NCI-H146 (cell line): ENCODE measurements at places on chromosomes 7 and 10.

DNA sequence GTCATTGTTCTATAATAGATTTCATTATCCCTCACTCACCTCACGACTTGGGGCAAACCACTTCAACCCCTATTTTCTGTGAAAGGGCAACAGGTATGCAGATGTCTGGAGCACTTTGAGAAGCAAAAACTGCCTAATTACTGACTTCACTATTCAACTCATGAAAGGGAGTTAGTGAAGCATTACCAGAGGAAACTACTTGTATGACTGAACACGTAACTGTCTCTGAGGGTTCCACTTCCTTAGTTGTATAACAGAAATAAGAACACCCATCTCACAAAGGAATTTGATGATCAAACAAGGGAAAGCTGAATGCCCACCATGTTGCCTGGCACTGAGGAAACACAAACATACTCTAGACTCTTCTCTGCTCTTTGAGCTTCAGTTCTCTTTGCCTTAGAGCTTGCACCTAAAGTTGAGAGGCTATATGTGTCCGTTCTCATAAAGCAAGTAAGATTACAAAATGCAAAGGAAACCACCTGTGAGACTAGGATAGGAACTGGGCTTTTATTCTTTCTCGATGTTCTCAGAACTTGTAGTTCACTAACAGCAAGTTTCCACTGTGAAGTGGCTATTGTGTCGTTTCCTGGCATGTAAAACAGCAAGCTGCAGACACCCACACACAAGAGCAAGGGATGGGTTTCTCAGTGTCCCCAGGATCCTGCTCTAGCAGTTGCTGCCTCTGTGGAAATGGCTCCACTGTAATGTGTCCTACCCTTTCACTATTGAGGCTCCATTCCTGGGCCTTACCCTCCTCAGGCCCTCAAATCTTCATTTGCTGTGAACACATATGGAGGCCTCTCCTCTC is 2.6 kb downstream of the TMEM243 start:
- DNase-seq: no peak

GRCh38 chr7:92400013-92400412 is 47.3 kb upstream of the GATAD1 start:
- DNase-seq: no peak

DNA sequence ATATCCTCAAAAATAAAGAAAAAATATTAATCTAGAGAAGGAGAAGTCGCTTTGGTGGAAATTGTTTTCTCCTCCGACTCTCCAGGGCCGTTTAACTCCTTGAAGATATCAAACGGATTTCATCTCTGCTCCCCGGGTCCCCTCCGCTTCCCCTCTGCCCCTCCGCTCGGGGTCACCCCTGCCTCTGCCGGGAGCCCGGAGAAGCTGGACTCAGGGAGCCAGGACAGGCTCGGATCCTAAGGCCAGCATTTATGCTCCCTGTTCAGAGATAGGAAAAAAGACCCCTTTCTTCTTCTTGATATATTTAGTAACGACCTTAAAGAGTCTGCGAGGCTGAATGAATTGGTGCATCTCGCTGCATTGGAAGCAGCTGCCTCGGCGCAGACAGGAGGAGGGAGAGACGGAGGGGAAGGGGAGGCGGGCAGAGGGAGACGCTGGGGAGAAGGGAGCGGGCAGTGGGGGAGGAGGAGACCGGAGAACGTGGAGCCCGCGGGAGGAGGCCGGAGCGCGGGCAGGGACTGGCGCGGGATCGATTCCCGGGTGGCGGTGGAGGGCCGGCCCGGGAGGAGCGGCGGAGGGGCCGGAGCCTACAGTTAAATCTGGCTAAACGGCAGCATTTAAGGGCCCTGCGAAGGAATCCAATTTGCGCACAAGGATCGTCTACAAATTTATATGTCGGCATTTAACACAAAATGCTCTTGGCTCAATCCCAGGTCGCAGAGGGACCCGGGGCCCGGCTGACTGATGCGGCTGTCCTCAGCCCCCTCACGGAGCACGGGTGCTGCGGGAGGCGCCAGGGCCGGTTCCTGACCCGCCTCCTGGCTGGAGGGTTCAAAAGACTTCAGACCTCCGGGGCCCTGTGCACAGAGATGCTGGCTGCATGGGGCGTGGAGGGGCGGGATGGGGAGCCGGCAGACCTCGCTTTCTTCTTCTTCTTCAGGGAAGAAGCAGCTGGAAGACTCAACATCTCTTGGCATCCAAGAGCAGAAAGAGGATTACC is 55.6 kb downstream of the CRTAC1 start:
- DNase-seq: peak; percentile 13

- DNase-seq: no peak
Observed at GRCh38 chr7:151240536-151240935, 8.0 kb downstream of the SMARCD3 start.

DNA sequence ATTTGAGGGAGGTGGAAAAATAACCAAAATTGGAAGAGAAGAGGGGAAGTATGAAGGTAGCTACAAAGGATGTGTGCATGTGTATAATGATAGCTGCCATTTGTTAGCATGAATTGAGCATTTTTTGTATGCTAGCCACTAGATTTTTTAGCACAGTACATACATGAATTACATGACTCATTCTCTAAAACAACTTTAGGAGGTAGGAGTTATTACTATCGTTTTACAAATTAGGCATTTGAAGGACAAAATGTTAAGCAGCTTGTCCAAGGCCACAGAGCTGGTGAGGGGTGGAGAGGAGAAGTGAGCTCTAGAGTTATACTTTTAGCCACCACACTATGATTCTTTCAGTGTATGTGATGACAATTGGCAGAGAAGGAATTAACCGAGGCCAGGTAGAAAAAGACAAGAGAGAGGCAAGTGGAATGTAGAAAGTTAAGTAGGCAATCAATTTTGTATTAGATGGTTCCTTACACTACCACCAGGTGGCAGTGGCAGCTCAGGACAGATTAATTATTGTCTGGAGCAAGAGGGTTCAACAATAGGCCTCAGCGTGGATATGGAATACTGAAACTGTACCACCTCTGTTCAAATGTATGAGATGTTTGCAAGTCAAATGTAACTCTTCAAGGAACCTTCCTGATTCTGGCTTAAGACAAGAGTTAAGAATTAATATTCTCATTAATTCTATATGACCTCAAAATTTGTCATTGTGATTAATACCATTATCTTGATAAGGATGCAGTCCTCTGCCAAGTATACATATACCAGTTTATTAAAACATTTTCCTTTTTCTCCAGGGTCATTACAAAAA is 128.0 kb downstream of the MBL2 start:
- DNase-seq: peak; percentile 13

GRCh38 chr10:10055656-10056442 is 961.8 kb upstream of the CELF2 start:
- no peak for DNase-seq

DNA sequence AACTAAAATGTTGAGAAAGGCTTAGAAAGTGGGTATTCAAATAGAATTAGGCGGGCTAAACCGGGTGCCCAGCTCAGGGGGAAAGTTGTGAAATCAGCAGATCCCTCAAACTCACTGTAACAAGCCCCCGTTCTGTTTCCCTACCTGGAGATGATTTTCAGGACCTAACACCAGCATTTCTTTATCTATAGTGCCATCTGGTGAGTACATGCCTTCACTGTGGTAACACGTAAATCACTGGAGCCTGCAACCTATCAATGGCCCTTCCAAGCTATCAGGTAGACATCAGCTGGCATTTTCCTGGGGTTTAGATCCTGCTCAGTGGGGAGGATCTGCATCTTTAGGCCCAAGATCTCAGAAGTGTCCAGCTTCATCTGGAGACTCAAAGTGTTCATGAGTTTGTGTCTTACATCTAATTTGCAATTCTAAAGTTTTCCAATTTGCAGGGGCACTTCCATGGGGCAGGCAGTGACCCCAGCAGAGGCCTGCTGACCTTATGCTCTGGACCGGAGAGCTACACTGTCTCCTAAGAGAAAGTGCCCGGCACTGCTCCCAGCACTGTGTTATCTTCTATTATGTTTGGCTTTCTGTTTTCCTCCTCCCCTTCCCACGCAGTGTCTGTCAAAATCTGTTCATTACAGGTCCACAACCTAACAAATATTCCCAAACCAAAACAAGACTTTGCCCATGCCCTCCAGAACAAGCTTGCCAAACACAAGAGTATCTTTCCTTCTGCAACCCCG is 132.5 kb downstream of the LSM5 start:
- no peak for DNase-seq

DNA sequence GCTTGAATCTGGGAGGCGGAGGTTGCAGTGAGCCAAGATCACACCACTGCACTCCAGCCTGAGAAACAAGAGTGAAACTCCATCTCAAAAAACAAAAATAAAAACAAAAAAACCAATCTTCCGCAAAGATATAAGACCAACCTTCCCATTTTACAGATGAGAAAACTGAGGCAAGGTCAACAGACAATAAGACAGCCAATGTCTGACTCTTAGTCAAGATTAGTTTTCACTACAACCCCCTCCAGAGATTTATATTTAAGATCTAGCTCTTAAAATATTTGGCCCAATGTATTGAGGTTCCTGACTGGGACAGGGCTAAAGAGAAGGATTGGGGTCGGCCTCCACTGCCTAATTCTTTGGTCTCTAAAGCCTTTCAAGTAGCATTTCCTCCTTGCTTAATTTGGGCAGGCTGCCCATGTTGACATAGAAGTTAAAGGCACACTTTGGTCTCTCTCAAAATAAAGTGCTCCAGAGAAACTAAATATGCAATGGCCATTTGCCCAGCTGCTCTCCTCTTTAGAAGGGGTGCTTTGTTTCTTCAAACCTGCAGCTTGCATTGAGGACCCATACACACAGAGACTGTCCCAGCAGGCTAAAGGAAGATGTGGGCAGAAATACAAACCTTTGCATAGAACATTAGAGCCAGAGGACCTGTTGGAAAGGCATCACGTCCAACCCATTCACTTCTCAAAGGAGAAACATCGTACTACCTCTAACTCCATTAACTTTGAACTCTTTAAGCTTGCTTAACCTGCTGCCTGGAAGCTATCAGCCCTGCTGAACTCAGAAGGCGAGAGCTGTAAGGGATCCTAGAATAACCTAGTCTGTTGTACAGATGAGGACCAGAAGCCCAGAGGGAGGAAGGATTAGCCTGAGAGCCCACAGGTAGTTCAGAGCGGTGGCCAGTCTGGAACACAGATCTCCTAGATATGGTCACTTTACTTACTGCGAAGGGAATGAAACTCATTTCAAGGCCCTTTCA is 3.9 kb downstream of the TECTB start:
- no peak for DNase-seq

DNA sequence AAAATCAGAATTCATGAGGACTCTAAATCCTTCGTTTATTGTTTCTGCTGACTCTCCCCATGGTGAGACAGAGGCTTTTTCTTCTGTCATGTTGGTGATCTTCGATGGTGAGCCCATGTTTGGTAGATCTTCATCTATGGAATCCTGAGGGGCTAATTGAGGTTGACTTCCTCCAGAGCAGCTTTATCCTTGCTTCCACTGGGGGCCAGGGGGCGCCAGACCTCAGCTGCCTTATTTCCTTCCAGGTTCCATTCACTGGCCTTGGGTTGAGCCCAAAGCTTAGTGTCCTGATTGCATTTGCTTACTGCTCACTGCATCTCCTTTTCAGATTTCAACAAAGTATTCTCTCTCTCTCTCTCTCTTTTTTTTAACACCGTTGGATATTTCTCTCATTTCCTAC is 80.7 kb downstream of the GCC1 start:
- peak; percentile 3 for DNase-seq

- no peak for DNase-seq
Observed at GRCh38 chr10:26085549-26085948, 131.0 kb upstream of the GAD2 start.
